ENCODE measurements at places on chromosomes 6 and 20. TPM values are rescaled to one million over a fixed set of nuclear protein-coding genes. Genes with fewer than 3 reads are reported as not detected.

The LHFPL5 gene
- not detected for polyA plus RNA-seq

The CFB gene
- 4.8 TPM for polyA plus RNA-seq

GRCh38 chr6:100633096-100633777 is 168.5 kb upstream of the SIM1 start:
- DNase-seq, result peak; percentile 13

DNA sequence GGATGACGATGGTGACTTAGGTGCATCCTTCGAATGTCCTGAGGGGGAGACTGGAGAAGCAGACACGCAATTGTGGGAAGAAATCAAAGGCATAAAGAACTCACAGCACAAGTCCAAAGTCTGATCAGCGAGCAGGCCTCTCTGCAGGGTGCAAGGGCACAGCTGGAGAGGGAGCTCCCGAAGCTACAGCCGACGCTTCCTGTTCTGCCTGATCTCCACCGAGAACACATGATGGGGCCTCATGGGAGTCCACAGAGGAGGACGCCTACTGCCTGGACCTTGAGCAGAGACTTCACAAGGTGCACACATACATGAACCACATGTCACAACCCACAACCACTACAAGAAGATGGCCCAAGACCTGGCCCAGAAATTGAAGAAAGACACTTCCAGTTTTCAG is 51.4 kb downstream of the RIN2 start:
- no peak for DNase-seq

The KCNB1 gene
- 6.3 TPM for polyA plus RNA-seq
